ENCODE measurements at places on chromosomes 6 and 20.

DNA sequence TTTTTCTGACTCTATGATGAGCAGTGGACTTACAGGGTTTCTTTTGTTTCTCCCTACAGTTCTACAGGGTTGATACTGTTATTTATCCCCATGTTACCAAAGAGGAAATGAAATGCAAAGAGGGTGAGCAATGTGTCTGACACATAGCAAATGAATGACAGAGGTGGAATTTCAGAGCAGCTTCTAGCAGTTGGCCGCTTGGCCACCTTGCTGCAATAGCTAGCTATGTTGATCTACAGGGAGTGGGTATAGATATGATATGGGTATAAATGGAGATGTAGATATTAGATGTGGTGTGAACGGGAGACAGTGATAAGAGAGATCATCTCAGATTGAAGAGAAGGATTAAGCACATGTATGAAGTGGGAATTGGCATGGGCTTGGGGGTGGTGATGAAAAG is 10.9 kb upstream of the SLC22A3 start:
- DNase-seq: no peak

GRCh38 chr6:125078602-125079321 is 74.8 kb upstream of the TPD52L1 start:
- no peak for DNase-seq

DNA sequence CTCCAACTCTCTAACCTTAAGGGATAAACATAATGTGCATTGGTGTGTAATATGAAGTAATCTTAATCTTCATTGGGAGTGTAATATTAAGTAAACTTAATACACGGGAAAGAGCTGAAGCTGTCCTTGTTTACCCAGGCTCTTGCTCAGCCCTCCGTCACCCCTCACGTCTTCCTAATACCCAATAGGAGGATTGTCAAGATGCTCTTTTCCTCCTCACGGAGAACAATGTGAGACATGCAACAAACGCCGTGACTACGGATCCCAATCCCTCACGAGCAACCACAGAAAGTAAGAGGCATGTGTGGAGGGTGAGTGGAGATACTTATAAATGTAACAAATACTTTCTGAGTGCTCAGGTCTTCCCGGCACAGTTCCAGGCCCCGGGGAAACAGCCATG is 11.0 kb downstream of the KIF16B start:
- no peak for DNase-seq

DNA sequence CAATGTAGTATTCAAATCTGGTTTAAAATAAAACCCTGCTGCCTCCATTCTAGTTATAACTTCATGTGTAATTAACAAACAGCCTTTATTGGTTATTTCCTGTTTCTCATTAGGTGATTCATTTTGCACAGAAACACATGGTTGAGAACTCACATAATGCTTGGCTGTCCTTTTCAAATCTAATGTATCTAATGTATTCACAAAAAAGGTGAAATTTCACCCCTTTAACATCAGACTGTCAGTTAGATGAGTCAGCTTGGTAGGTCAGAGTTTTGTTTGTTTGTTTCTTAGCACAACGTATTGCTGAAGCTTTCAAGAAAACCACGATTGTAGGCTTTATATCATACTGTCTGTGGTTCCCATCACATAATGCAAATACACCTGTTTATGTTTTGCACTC is 78.7 kb upstream of the TMEM30A start:
- DNase-seq: no peak

- no peak for DNase-seq
Measured at GRCh38 chr20:63471981-63472831, at the start of gene KCNQ2. KCNQ2 (minus strand) TSS chr20:63472655; CDS start chr20:63472463, 192 bp downstream.

- DNase-seq: no peak
Measured at GRCh38 chr6:5537132-5537531, 275.8 kb downstream of the FARS2 start.

- no peak for DNase-seq
Measured at GRCh38 chr20:63863021-63863797, 1.9 kb upstream of the TPD52L2 start.

DNA sequence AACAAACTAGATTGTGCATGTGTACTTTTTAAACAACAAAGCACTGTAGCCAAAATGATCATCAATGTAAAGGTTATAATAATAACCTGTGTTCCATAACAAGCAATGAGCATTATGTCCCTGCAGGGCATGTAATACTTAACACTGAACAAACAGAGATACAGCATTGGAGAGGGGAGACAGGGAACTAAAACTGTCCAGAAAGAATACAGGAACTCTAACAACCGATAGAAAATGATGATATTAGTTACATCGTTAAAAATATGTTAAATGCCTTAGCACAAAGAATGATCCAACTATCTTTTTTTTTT is 80.5 kb downstream of the COL9A1 start:
- DNase-seq: no peak

- DNase-seq: no peak
Measured at GRCh38 chr20:59972037-59972801, 14.0 kb downstream of the CDH26 start.

GRCh38 chr6:168415993-168416530 is 24.9 kb upstream of the SMOC2 start:
- no peak for DNase-seq

- DNase-seq: no peak
Measured at GRCh38 chr6:64955435-64955848, 751.6 kb downstream of the EYS start.

- no peak for DNase-seq
Measured at GRCh38 chr20:57315976-57316480, 13.6 kb upstream of the SPO11 start.

DNA sequence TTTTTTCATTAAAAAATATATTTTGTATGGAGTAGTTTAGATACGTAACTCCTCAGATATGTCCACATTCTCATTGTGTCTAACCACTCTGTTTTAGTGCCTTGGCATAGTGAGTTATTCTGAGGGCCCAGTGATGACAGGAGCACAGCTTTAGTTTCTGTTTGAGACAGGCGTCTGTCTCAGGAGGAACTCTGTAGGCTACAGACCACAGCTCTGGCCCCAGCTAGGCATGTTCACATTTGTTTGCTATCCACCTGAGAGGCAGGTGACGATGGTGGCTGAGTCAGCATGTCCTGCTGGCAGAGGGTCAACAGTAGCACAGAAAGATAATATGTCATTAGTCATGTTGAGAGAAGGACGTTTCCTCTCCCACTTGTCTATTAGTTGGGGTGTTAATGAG is 16.3 kb downstream of the LRRC1 start:
- no peak for DNase-seq

GRCh38 chr6:13673368-13673767 is 38.3 kb downstream of the RANBP9 start:
- DNase-seq: no peak

GRCh38 chr20:10946124-10946880 is 272.5 kb upstream of the JAG1 start:
- DNase-seq: no peak

GRCh38 chr20:63235399-63235983 is at the start of gene BIRC7:
BIRC7 (plus strand) TSS chr20:63235905; CDS start chr20:63236097, 192 bp downstream.
- DNase-seq: no peak

DNA sequence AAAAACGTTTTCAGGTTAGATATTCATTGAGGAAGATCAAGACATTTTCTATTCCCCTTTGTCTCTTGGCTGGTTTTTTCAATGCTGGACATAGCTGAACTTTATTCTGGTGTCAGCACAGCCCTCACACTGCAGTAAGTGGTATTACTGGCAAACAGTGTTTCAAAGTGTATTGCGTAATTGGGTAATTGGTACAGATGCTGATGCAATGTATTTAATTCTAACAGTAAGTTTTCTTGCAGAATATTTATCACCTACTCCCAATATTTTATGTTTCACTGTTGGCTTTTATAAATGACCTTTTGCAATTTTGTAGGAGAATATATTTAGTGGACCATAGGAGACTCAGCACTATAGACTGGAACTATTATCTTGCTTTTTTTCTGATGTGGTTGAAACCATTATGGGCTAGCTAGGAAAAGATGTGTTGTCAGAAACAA is 287.6 kb upstream of the SOX4 start:
- no peak for DNase-seq

GRCh38 chr6:149751239-149751638 is 1.7 kb downstream of the PCMT1 start:
- DNase-seq: no peak

DNA sequence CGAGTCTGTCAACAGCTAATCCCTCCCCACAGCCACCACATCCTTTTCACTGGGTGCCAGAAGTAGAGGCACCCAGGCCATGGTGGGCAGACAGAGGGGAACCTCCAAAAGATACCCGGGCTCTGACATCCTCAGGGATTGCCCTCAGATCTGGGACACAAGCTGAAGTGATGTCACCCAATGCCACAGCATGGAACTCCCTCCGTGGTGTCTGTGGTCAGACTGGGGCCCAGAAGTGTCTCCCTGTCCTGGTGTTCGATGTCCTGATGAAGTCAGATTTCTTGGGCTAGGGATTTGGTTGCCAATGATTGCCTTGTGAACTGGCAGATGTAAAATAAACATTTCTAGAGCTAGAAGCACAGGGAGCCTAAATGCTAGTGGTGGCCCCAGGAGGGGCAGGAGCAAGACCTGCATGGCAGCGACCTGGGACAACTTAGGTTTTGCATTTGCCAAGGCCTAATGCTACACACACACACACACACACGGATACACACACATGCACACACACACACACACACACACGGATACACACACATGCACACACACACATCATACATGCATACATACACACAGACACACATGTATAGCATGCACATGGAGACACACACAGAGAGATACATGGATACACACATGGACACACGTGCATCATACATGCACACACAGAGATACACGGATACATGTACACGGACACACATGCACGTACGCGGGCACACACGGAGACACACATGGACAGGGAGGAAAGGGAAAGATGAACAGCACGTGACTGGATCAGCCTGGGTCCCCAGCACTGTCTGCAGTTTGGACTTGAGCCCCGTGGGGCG is 221.0 kb downstream of the NFATC2 start:
- DNase-seq: no peak

DNA sequence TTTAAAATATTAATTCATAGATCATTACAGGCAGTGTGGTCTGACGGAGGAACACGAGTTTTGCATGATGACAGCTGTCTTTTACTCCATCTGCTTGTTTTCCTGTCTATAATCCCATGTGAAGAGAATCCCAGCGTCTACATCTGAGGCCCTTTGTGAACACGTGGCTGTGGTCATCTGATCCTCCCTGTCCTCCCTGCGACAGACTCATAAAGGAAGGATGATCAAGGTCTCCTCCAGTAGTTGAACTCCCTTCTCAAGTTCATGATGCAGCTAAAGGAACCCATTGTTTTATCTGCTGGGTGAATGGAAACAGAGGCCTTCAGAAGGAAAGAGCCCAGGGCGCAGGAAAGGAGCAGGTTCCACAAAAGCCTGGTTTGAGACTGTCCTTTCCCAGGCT is 435.8 kb upstream of the JARID2 start:
- DNase-seq: no peak

- DNase-seq: no peak
Measured at GRCh38 chr6:96089173-96089572, 73.4 kb downstream of the FUT9 start.

DNA sequence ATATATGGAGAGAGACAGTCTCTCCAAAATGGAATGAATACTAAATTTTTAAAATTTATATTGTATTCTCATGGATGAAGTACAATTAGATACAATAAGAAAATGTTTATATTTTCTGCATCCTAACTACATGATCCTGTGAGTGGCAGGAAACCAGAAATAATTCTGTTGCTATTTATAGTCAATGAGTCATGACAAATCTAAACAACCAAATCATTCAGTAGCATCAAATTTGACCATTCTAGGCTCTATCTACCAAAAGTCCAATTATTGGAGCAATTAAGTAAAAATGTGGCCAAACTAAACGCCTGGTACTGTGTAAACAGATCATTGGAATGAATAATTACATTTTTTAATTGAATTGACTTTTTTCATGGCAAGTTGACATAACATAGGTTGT is 959.8 kb downstream of the EPHA7 start:
- no peak for DNase-seq

GRCh38 chr20:15026759-15027158 is 689.3 kb upstream of the FLRT3 start:
- DNase-seq: no peak

DNA sequence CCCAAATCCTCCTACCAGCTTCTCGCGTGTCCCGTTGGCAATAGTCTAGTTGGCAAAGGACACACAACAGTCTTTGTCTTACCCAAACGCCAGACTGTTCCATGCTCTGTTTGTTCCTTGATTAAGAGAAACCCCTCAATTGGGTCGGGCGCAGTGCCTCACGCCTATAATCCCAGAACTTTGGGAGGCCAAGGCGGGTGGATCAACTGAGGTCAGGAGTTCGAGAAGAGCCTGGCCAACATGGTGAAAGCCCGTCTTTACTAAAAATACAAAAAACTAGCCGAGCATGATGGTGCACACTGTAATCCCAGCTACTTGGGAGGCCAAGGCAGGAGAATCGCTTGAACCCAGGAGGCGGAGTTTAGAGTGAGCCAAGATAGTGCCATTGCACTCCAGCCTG is 153.7 kb downstream of the GRM4 start:
- DNase-seq: no peak

DNA sequence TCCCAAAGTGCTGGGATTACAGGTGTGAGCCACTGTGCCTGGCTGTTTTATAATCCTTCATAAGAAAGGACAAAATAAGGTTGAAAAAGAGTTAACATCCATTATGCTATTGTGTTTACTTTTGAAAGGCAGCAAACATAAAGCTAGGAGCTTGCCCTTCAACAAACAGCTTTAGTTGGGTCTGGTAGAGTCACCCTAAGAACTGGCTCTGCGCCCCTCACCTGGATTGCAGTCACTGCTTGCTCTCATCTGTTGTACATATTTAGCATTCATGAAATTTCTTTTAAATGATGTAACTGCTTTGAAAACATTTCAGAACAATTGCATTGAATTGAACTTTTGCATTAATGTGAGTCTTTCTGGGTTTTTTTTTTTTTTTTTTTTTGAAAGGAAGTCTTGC is 38.9 kb downstream of the JARID2 start:
- DNase-seq: no peak

GRCh38 chr6:159101656-159102055 is 56.9 kb upstream of the TAGAP start:
- no peak for DNase-seq

- no peak for DNase-seq
Measured at GRCh38 chr6:144744720-144745119, 459.6 kb downstream of the UTRN start.

DNA sequence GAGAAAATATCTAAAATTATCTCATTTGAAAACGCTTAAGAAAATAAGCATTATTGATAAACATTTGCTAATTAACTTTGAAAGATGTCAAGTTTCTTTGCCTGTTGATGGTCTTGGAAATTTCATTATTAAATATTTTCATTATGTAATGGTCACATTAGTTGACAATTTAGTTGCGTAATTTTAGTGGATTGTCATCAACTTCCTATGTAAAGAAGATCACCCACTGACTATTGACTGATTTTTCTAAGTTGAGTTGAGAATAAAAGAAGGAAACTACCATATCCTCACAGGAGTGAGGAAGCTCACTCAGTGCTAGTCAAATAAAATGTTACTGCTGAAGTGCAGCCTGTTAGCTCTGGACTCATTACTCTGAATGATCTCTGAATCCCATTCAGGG is 79.9 kb upstream of the LY86 start:
- DNase-seq: no peak

- no peak for DNase-seq
Measured at GRCh38 chr6:166423781-166424180, 41.0 kb upstream of the MPC1 start.

Data from effector CD4-positive, alpha-beta T cell (primary cell).